Activated naive CD8-positive, alpha-beta T cell treated with anti-CD3 and anti-CD28 coated beads, Interleukin-2, amount 50 U/mL, for 16 hours (primary cell): ENCODE measurements at places on chromosomes 4 and X.

GRCh38 chrX:2502120-2502667 is 1.4 kb upstream of the DHRSX start:
- no peak for DNase-seq

- no peak for DNase-seq
Measured at GRCh38 chr4:158799013-158799770, 30.4 kb downstream of the FNIP2 start.

DNA sequence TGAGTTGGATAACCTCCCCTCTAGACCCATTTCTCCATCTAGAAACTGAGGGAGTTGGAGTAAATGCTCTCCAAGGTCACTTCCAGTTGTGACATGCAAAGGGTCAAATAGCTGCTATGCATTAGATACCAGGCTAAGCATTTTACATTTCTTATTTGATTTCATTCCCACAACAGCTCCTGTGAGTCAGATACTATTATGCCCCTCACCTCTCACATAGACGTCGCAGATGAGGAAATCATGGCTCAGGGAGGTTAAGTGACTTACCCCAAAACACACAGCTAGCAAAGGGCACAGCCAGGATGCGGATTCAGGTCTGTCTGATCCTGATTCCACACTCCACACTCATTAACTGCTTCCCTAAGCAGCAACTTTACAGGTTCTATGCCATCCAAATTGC is 57.7 kb downstream of the PRPS1 start:
- no peak for DNase-seq

- no peak for DNase-seq
Measured at GRCh38 chr4:181148470-181148869, 1094.7 kb upstream of the TENM3 start.

- no peak for DNase-seq
Measured at GRCh38 chrX:46712764-46713163, 46.2 kb downstream of the SLC9A7 start.

- DNase-seq = no peak
Measured at GRCh38 chr4:81627590-81627989, 155.9 kb upstream of the RASGEF1B start.

- no peak for DNase-seq
Measured at GRCh38 chr4:48634688-48635308, 144.7 kb downstream of the ZAR1 start.

DNA sequence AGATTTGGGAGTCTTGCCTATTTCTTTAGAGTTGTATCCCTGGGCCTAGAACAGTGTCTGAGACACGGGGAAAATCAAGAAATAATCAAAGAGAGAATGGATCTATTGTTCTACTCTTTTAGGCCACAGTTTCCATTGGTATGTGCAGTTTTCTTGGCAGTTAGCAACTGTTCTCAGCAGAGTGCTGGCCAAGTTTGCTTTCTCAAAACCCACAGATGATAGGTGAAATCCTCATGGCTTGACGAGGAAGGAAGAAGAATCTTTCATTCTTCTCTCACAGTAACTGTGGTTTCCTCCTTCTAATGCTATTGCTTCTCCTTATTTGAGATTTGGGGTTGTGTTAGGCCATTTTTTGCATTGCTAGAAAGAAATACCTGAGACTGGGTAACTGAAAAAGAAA is 42.2 kb downstream of the AGA start:
- DNase-seq = no peak

DNA sequence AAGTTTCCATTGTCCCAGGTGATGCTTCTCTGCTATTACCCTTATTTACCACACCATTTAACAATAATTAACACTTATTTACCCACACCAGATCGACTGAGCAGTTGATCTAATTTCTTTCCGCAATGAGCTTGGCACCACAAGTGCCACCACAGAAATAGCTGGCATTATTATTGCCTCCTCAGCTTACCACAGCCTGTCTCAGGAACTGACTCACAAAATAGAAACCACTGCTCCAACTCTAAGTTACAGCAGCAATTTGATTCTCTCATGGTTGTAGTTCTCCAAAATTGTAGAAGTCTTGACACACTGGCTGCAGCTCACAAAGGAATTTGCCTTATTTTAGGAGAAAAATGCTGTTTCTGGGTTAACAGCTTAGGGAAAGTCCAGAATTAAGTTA is 22.5 kb downstream of the ZNF721 start:
- no peak for DNase-seq

DNA sequence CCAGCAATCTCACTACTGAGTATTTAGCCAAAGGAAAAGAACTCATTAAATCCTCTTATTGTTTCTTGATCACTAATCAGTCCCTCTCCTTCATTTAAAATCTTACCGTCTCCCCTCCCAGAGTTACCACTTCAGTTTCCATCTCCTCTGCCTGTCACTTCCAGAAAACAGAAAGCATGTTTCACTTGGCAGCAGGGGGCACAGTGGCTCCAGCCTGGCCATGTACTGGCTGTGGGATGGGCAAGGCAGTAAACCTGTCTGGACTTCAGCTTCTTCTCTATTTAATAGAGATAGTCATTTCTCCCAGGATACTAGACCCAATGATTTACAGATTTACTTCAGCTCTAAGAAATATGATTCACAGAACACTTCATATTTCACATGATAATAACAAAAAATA is 63.2 kb downstream of the CD40LG start:
- DNase-seq = no peak

DNA sequence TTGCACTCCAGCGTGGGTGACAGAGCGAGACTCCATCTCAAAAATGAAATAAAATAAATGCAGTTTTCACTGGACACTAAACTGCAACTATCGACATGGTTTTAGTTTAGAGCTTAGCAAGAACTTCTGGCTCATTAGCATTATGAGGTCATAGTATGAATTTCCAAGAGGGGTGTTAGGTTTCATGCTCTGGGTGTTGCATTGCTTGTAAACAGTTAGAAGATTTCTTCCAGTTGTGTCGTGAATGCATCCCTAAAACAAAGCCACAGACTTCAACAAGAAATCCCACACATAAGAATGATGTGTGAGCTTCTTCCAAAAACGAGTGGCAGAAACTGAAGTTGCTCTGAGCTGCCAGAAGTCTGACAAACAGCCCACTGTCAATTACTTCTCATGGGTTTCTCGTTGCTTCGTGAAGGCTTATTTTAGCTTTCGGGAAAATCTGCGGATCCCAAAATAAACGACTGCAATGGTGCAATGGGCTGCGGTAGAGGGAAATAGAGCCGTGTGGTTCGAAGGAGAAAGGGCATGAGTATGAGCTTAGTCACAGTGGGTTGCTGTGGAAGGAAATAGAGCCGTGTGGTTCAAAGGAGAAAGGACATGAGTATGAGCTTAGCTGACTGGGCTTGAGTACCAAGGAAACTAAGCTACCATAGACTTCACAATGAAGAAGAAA is 354.9 kb downstream of the DHRSX start:
- no peak for DNase-seq

GRCh38 chrX:109966246-109966645 is 36.7 kb upstream of the TMEM164 start:
- DNase-seq = no peak

GRCh38 chr4:139643042-139643895 is 22.4 kb upstream of the MGST2 start:
- no peak for DNase-seq

DNA sequence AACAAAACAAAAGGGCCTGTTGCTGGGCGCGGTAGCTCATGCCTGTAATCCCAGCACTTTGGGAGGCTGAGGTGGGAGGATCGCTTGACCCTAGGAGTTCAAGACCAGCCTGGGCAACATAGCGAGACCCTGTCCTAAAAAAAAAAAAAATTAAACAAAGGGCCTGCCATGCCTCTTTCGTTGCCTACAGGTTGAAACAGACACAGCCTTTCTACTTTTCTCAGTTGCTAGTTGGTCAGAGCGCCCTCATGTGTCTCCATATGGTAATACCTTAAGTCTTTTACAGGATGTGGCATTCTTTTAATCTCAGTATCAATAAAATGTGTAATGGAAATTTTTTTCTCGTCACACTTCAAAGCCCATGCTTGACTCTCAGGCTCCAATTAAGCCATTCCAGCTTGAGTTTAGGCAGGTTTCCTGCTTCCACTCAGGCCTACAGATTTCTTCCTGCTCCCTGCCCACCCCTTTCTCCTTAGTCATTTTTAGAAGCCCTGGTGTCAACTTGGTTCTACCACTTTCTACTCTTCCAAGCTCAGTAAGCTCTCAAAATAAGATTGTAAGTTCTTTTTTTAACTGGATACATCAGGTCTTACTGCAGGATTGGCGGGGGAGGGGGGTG is 4.6 kb upstream of the SOWAHD start:
- peak; percentile 11 for DNase-seq

DNA sequence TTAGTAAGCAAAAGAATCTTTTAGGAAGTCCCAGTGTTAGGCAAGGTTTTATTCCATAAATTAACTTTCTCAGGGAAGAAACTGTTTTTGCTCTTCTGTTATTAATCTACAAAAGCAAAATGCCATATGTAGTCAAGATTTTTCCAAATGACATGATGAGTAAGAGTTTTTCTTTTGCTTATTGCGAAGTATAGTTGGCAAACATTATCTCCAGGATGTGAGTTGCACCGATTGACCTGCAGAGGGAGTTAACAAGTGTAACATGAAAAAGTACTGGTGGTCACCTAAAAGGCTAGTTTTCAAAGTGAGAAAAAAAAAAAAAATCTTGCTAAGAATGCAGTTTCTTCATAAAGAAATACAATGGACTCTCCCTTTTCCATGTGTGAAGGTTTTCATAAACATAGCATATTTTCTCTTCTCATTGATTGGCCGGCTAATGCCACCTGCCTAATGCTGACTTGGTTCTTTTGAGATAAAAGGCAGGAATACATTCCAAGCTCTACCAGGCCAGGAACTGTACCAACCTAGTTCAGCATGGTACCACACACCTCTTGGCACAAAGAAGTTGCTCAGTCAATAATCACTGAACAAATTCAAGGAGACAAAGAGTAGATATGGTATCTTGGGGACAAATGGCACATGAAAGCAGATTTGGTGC is 100.2 kb downstream of the LNX1 start:
- no peak for DNase-seq

GRCh38 chr4:67161311-67161710 is 384.0 kb downstream of the CENPC start:
- no peak for DNase-seq

DNA sequence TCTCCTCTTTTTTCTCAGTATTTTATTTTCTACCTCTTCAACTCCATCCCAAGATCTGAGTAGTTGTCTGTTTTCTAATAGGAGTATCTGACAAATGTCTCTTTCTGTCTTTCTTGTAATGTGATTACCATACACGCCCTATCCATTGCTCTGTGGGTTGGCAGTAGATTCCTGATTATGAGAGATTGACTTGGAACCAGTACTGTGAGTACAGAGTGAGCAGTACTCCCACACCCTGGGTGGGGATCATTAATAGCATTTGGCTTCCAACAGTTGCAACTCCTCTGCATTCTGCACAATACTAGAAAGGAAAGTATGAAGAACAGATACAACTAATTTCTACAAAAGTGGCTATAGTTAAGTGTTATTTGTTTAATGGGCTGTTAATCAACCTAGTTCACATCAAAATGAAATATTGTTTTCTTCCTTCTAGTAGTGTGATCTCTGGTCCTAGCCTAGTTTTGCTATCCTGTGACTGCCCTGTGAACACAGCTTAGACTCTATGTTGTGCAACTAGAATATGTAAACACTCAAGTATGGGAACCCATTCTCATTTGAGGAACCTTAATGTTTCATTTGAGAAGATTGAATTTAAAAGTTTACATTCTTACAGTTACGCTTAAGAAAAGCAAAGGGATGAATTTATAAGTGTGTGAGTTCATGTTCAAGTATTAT is 112.9 kb downstream of the PTPN13 start:
- DNase-seq = no peak

DNA sequence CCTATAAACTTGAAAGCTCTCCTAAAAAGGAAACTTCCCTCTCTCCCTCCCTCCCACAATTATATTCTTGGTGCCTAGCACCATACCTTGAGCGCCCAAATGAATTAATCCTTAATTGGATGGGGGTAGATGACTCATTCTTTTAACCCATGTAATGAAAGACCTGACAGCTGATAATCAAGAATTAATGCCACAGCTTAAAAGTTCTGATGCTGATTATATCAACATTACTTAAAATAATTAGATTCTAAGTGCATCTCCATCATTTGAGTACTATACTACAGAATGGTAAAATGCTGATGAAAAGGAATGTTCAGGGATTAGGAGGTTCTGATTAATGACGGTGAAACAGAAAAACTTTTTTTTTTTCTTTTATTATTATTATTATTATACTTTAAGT is 117.0 kb downstream of the ENOX2 start:
- no peak for DNase-seq

DNA sequence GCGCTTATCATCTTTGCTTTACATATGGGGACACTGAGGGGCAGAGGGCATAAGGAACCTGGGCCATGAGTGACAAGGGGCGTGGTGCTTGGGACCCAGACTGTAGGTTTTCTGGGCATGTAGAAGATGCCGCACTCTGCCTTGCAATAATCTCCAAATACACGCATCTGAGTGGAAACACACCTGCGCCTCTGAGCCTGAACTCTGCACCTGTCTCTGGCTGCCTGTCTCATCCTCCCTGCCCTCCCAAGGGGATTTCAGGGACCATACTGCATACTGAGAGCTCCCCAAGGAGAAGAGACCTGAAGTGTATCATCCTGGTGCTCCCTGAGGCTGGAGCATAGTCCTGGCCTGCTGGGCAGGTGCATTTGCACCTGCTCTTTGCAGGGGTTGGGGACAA is 34.7 kb upstream of the ASMTL start:
- no peak for DNase-seq

GRCh38 chr4:1294424-1294823 is 4.7 kb downstream of the MAEA start:
- no peak for DNase-seq

DNA sequence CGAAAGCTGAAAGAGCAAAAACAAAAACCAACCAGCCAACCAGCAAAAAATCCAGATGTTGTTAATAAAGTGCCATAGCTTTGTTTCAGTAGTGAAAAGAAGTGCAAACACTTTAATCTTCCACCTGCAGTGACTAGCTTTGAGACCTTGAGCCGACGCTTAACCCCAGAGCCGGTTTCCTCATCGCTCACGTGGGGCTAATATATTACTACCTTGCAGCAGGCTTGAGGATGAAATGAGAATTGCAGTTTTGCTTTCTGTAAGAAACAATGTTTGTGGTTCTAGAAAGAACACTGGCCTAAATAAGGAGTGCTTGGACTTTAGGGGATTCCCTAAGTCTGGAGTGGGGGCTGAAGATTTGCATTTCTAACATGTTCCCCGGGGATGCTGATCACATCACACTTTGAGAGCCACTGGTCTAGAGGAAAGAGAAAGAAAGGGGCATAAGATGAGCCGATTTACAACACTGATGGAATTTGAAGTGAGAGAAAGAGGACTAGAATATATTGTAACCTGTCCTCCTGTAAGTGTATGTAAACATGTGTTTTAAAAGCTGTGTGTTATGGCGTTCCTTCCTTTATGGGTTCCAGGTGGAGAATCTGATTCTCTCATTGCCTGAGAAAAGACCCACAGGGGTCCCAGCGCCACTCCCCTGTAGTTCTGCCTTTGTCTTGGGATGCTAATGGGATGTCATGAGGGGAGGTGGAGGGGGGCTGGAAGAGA is 1.4 kb downstream of the FGF2 start:
- DNase-seq = no peak
